ENCODE measurements at places on chromosomes 4 and X. TPM values are rescaled to one million over a fixed set of nuclear protein-coding genes. Genes with fewer than 3 reads are reported as not detected.

DNA sequence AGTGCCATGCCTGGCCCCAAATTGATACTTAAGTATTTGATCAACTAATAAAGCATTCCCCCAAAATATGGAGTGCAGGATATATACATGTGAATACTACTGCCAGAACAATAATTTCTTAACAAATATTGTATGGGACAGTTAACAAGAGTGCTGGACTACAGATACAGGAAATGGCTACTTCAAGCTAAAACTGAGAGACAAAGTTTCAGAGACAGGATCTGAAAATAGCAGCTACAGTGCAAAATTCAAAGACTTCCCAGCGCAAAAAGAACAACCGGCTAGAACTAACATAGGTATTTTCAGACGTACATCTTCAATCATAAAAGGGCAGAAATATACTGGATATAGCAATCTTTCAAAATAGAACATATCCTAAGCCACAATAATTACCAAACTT is 6.3 kb downstream of the ATRX start:
- DNase-seq = no peak

DNA sequence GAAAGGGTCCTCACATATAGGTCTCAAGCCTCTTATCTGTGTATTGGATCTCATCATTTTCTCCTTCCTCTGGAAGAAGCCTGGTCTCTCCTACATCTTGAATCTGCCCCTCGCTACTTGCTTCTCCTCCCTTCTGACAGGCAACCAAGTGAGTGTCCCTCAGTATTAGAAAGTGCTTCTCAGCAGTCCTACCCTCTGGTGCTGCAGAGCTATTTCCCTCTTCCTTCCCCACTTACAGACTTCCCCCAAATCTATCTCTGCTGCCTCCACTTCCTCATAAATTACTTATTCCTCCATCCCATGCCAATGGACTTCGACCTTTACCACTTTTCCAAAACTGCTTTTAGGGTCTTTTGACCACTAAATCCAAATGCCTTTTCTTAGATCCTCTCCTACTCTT is 129.1 kb upstream of the NAP1L5 start:
- no peak for DNase-seq

DNA sequence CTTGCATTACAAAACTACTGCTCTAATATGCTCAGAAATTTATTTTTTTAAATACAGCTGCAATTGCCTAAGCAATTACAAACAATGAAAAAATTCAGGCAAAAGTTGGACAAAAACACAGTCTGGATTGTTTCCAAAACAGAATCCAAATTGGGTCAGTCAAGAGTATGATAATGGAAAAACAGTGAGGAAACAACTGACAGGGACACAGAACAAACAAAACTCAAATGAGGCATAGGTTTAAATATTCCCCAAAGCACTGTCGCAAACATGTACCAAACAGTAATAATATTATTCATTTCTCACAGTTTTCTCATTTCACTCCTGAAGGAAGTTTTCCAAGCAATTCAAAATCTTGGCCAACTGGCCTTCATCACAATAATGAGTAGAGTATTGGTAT is 386.6 kb downstream of the CENPC start:
- DNase-seq = no peak

DNA sequence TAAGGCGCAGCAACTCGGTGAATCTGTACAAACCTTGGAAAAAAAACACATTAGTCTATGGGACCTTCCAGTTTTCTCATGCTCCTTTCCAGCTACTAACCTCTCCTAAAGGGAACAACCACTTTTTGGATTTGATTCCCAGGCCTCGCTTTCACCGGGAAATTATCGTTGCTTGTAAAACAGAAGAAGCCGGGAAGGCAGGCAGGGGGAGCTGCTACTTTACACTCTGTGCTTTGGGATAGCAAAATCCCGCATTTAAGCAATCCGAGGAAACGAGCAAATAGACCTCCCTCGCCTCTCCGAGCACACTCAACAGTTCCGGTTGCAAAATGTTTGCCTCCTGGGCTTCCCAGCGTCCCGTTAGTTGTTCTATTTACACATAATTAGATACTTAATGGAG is 1.2 kb downstream of the CD38 start:
- DNase-seq = peak; percentile 73

- DNase-seq = no peak
Observed at GRCh38 chr4:164802301-164802901, 48.5 kb downstream of the SMIM31 start.

ZCCHC12 gene
- total RNA-seq = not detected

- no peak for DNase-seq
Observed at GRCh38 chr4:175330236-175330635, 412.1 kb downstream of the ADAM29 start.

MAOB gene
- 31.2 TPM for total RNA-seq

DNA sequence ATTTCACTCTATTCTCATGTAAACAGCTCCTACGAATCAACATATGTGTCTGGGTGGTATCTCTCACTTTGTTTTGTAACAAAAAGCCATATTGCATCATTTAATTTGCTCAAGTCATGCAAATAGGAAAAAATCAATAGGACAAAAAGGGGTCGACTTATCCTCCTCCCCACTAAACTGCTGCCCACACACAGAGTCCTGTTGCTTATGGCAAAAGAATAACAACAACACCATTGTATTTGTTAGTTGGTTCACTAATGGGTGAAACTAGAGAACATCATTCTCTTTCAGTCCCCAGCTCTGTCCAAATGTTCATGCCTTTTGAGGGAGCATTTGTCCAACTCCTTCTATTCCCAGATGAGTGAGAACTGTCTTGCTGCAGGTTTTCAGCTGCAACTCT is 2.1 kb downstream of the HHIP start:
- DNase-seq = no peak

DNA sequence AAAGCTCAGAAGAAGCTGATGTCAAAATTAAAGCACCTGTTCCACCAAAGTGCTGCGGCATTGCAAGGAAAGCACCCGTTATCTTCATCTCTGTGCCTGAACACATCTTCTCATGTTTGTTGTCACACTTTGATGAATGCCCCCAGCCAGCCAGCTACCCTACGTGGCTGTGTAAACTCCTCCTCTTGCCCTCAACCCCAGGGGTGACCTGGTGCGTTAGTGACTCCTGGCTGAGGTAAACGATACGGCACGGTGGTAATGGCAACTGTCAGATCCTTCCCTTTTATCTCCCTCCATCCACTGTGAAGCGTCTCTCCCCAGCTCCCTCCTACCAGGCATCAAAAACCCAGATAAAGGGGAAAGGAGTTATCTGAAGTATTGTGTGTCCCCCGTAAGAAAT is 90.6 kb upstream of the WWC2 start:
- DNase-seq = no peak

GRCh38 chrX:789096-789495 is 158.5 kb downstream of the SHOX start:
- no peak for DNase-seq

- no peak for DNase-seq
Observed at GRCh38 chr4:157217708-157218107, 2.8 kb upstream of the GRIA2 start.

SSX2B gene
- total RNA-seq = not detected

DNA sequence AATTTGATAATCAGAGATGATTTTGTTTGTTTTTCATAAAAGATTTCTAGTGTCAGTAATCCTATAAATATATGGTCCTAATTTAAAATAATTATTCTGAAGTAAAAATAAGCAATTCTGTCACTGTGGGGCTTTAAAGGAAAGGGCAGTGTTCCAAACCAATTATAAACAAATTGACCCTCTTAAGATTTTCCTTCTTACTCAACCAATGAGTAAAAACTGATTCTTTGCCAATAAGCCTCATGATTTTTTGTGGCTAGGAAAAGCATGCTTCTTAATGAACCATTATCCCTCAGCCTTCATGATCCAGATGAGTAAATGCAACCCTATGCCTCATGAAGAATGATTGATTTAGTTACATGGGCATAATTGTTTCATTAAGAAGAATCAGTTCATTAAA is 1010.4 kb downstream of the ADGRL3 start:
- DNase-seq = no peak

RASSF6 gene
- total RNA-seq = 0.15 TPM

GRCh38 chrX:40098264-40099054 is 701 bp upstream of the BCOR start:
- peak; percentile 45 for DNase-seq

DNA sequence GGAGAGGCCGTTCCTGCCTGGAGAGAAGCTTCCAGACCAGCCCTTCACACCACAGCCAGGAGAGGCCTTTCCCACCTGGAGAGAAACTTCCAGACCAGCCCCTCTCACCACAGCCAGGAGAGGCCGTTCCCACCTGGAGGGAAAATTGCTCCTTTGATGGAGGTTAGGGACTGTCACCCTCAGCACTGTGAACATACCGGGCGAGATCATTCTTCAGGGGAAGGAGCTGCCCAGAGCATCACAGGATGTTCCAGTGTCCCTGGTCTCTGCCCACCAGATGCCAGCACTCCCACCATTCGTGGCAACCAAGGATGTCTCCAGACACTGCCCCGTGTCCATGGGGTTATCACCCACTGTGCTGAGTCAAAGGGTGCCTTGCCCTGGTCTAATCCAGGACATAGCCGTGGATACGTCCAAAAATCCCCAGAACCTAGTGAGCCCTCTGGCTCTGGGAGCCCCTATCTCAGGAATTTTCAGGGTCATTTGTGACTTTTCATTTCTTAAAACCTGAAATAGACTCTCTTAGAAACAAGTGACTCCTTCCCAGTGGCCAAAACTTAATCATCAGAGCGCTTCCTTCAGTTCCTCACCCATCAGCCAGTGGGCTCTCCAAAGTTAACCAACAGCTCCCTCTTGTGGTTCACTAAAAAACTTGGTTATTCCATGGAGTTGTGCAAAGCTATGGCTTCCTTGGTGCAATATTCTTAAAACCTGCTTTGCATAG is 80.2 kb downstream of the CRMP1 start:
- DNase-seq = no peak

UGT2B10 gene
- total RNA-seq = not detected

FGA gene
- 49.0 TPM for total RNA-seq

- DNase-seq = no peak
Observed at GRCh38 chr4:22410645-22411247, 105.1 kb downstream of the ADGRA3 start.

FAT1 gene
- total RNA-seq = 5.0 TPM

GRIA2 gene
- not detected for total RNA-seq

IL21 gene
- total RNA-seq = not detected

- DNase-seq = peak; percentile 38
Observed at GRCh38 chr4:168711197-168712140, 214.6 kb downstream of the PALLD start.

DNA sequence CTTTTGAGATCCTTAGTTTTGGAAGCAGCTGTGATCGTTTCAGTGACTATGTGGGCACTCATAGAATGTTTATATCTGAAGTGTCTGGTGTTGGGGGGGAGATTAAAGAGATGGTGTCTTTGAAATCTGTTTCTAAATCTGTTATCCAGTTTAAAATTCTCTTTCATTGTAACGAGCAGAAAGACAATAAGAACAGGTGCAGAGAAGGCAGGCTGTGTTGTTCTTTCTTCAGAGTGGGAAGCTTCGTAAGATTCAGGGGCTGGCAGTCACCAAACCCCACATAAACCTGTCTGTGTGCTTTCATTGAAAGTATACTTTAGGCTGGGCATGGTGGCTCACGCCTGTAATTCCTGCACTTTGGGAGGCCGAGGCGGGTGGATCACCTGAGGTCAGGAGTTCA is 16.3 kb upstream of the DHRSX start:
- DNase-seq = no peak

DNA sequence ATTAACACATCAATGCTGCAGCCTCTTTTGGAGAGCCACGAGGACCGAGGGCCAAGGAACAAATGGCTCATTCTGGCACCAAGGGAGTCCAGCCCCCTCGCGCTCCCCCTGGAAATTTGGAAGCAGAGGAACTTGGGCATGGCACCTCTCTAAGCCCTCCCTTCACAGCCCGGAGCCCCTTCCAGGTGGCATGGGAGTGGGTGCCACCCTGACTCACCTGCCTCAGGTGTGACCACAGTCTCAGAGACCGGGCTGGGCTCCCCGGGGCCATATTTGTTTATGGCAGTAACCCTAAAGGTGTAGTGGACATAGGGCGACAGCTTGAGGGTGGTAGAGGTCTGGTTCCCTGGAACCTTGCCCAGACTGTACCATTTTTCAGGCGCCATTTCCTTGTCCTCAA is 18.8 kb downstream of the L1CAM start:
- DNase-seq = no peak

GRCh38 chr4:38842994-38843393 is 13.6 kb downstream of the TLR6 start:
- DNase-seq = no peak

GRCh38 chr4:101356928-101357327 is 9.6 kb upstream of the PPP3CA start:
- no peak for DNase-seq

- no peak for DNase-seq
Observed at GRCh38 chr4:138976526-138976925, 39.1 kb upstream of the NOCT start.

EREG gene
- 0.07 TPM for total RNA-seq
